NCI-H1930 (cell line): ENCODE measurements at places on chromosomes 7 and 10.

- DNase-seq, result no peak
Measured at GRCh38 chr7:23183279-23184012, 1.6 kb downstream of the NUP42 start.

- DNase-seq, result no peak
Measured at GRCh38 chr10:84078771-84079170, 60.5 kb upstream of the GHITM start.

DNA sequence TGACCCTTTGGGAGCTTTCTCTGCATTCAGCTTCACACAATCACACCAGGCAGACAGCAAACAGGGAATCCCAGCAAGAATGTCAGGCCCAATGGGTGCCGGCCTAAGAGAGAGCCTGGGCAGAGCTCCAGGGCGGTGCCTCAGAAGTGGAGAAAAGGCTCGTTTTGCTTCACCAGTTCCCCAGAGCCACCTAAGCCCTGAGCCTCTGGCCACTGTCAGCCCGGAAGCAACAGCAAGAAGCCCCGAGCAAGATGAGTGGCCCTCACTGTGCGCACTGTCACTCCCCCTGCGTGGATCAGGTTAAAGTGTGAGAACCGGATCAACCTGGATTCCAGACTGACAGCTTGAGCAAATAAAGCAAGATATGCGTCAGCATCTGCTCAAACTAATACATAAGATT, 14.7 kb downstream of the CNPY1 start:
- DNase-seq, result no peak

- DNase-seq, result peak; percentile 52
Measured at GRCh38 chr7:41696323-41696916, 6.5 kb downstream of the INHBA start.

DNA sequence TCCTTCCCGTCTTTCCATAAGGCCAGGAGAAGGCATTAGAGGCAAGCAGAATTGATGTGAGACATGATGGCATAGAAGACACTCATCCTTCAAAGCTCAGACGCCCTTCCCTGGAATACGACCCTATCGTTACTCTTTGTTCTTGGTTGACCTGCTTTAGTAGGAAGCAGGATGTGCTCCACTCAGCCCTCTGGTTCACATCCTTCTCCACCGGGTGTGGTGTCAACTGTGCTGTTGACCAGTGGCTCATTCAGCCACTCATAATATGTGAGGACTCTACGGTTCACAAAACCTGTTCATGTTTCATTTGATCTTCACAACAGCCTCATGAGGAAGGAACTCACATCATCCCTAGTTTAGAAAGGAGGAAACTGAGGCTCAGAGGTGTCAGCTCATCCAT, 47.1 kb downstream of the ADRA2A start:
- no peak for DNase-seq
